ENCODE measurements at places on chromosomes 16 and 17.

DNA sequence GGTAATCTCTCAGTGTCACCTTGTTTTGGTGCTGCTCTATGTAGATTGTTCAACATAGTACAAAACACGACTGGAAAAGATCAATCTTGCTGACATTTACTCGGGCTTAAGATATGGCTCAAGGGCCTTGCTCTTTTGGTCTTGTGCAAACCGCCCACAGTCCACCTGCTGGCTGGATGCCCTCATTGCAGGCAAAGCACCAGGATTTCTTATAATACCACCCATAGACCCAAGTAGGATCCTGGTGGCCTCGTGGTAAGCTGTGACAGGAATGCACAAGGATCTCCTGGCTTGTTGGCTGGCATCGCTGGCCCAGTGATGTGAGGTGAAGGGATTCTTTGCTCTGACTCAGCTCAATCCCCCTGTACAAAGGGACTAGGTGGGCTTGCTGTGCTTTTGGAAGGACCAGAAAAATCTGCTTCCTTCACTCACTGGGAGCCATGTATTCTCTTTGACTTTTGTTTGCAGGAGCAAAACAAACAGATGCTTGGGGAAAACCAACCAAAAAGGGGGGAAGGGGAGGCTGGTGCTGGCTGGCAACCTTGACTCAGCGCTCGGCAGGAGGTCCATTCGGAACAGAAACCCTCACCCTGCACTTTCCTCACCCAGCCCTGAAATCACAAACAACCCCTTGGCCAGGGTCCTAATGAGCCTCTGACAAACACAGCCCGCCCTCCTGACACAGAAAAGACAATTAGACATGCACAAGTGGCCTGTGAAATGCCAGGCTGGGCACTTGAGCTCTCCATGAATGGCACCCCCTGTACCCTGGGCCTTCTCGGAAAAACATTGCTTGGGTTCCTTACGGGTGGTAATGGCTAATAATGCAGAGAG, 36.6 kb upstream of the MED9 start:
- DNase-seq, result no peak

DNA sequence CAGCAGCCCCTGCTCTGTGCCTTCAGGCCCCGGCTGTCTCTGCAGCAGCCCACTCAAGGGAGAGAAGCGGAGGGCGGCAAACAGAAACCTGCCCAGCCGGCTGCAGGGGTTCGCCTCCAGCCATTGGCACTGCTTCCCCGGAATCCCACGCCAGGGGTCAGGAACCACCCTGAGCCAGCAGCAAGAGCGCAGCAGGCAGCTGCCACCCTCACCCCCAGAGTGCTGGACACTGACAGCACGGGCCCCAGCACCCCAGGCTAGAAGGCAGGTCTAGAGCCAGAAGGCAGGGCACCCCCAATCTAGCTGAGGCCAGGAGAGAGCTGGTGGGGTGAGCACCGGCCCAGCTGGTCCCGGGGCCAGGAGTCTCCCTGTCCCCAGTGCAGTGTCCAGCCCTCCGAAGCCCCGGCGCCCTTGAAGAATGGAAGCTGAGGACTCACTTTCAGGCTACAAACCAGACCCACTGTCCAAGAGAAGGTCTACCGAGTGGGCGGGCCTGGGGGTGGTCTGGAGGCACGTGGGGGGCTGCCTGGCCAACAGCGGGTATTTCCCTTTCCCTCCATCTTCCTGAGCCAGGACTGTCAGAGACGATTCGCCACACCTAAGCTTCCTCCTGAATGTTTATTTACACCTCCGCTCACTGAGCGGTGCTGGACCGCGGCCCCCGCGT, 8.4 kb downstream of the UBALD2 start:
- DNase-seq, result no peak

- DNase-seq, result no peak
Observed at GRCh38 chr17:4310354-4311060, 46.7 kb upstream of the ANKFY1 start.

DNA sequence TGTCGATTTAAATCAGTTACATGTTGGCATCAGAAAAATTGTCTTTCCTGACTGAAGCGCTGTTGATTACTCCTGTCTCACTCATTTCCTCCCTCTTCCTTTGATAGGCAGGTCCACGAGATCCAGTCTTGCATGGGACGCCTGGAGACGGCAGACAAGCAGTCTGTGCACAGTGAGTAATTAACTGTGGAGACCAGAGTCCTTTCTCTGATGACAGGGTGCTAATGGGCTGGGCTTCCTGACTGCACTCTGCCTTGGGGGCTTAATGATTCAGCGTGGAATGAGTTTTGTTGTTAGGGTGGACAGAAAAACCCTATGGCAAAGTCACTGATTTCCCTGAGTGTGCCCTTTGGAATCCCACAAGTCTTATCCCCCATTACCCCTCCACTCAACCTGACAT, 6.5 kb downstream of the GOSR2 start:
- DNase-seq, result no peak

- DNase-seq, result no peak
Observed at GRCh38 chr16:30678586-30678970, 20.3 kb downstream of the FBRS start.

DNA sequence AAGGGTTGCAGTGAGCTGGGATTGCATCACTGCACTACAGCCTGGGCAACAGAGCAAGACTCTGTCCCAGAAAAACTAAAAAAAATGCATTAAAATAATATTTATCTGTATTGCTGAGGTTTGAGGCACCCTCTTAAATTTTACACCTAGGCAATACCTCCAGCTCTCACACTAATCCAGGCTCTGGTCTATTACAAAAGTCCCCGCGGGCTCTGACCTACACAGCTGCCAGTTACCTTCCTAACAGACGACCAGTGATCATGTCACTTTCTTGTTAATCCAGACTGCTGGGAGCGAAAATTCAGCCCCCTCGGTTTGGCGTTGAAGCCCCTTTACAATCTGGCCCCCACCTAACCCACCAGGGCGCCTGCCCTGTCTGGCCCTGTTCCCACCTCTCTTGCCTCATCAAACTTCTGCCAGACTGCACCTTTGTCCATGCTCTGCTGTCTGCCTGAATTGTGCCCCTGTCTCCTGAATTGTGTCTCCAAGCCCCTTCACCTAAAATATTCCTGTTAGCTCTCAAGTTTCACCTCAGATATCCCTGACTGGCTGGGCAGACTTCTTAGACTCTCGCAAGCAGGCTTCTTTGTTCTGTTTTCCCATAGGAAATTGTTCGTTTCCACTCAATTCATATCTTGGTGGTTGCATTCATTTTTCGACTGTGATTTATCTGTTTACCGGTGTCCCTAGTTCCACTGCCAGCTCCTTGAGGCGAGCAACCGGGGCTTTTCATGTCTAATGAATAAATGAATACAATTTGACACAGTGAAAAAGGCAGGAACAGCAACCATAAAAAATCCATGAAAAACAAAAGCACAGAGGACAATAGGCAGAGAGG, 65.9 kb downstream of the PITPNC1 start:
- no peak for DNase-seq

DNA sequence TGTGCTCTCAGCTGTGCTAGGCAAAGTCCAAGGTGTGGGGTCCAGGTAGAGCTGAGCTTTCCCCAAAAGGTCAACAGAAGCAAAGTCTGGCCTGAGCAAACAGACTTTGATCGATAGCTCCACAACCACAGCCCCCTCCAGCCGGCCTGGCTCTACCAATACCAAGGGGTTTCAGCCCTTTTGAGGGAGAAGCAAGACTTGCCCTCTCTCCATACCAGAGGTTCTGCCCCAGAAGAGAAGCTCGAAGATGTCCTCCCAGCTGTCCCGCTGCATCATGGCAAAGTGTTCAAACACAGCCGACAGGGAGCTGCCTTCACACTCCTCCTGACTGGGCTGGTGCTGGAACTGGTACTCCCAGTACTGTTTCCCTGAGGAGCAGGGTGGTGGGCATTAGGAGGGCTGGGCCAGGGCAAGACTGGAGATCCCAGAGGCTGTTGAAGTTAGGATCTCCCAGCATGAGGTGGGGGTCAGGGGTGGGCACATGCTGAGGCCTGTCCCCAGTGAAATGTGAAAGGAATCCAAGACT, 1.7 kb downstream of the VTN start:
- DNase-seq, result peak; percentile 68

DNA sequence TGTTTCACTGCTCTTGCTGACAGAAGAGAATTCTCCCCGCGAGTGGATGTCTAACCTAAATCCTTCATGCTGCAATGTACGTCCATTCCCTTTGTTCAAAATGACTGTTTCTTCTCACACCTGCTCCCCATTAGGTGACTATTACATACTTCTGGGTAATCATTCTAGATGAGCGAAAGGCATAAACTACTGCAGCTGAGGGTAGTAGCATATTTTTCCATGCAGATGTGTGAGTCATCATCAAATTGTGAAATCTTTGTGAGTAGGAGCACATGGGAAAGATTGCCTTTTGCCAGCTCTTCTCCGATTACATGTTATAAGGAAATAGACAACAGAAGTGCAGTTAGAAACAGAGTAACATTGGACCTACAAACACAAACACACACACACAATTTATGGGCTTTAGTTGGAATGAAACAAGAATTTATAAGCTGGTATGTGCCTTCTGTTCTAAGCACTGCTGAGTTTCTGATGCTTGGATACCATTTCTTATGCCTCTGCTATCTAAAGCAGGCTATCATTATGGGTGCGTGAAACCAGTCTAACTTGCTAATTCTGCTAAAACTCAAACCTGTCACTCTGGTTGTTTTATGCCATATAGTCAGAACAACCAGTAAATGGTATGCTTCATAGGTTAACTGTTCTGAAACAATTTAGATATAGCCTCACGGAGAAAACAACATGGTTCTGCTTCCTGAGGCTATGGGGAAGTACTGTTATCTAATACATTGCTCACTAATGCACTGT, 346.9 kb upstream of the PSMD7 start:
- DNase-seq, result no peak

GRCh38 chr16:8848939-8849391, 19.8 kb downstream of the CARHSP1 start:
- DNase-seq, result peak; percentile 71

GRCh38 chr16:3444032-3444388, 530 bp downstream of the NAA60 start:
- DNase-seq, result no peak

DNA sequence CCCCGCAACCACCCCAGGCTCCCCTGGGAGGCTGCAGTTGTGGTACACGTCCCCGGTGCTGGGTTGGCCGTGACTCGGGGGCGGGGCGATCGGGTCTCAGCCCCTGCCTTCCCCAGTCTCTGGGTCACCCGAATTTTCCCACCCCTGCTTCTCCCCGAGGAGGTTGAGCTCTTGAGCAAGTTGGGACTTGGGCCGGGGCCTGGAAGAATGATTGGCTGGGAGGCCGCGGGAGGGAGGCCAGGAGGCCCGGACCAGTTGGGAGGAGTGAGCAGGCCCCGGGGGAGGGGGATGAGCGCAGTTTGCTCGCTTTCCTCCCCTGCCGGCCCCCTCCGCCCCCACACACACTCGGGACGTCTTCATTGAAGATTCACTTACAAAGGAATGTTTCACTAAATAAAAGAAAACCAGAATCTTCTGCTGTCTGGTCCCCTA, 4.5 kb upstream of the HEXIM1 start:
- DNase-seq, result peak; percentile 88

DNA sequence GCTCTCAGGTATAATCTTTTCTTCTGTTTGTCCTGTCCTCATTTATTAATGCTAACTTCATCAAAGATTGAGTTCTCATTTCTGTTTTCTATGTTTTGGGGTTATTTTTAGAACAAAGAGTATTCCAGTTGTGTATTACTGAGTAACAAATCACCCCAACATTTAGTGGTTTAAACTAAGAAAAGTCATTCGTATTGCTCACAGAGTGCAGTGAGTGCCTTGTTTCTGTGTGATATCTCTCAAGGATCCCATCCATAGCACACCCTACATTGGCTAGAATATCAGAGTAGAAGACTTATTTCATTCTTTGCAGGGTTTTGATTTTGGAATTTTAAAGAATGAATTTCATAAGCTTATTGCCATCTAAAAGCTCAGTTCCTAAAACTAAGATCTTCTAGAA, 72.1 kb downstream of the VMP1 start:
- DNase-seq, result no peak

- no peak for DNase-seq
Observed at GRCh38 chr16:52469091-52469490, 77.9 kb downstream of the TOX3 start.

DNA sequence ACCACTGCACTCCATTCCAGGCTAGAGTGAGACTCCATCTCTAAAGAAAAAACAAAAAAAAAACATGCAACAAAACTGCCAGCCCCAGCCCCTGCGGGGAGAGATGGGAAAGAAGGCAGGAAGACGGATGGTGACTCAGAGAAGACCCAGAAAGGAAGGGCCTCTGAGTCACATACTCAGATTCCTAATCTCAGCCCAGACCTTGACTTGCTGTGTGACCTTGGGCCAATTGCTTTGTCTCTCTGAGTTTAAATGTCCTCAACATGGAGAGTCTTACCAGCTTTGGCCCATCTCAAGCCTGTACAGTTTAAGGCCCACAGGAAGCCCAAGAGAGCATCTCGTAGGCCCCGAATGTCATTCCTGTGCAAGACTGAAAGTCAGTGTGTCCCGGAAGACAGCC, 86.5 kb upstream of the LHX1 start:
- no peak for DNase-seq

GRCh38 chr16:64182985-64183384, 938.9 kb downstream of the CDH11 start:
- DNase-seq, result no peak

DNA sequence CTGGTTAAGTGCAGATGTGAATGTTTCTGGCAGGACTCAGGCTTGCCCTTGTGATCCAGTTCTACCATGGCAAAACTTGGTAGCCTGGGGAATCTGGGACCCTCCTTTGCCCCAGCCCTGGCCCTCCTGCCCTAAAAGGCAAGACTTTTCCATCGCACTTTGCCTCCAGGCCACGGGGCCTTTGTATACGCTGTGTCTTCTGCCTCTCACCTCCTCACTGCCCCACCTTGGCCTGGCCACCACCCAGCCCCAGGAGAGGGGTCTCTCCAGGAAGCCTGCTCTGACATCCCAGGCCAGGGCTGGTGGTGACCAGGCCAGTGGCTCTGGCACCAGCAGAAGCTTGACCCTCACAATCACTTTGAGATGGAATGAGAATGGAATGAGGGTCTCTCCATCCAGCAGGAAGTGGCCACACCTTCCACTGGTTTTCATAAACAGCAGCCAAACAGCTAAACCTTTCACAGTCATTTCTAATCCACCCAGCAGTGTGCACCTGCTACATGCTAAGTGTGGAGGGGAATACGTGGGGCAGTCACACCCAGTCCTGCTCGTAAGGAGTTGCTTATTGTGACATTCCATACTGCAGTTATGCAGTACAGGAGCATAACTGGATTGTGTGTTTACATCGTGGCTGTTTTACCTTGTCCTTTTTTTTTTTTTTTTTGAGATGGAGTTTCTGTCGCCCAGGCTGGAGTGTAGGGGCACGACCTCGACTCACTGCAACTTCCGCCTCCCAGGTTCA, 1.6 kb upstream of the MRPL38 start:
- DNase-seq, result no peak

- no peak for DNase-seq
Observed at GRCh38 chr17:32904891-32905290, 23.1 kb upstream of the TMEM98 start.
